RWPE1 (cell line): ENCODE measurements at places on chromosomes 7 and 10.

DNA sequence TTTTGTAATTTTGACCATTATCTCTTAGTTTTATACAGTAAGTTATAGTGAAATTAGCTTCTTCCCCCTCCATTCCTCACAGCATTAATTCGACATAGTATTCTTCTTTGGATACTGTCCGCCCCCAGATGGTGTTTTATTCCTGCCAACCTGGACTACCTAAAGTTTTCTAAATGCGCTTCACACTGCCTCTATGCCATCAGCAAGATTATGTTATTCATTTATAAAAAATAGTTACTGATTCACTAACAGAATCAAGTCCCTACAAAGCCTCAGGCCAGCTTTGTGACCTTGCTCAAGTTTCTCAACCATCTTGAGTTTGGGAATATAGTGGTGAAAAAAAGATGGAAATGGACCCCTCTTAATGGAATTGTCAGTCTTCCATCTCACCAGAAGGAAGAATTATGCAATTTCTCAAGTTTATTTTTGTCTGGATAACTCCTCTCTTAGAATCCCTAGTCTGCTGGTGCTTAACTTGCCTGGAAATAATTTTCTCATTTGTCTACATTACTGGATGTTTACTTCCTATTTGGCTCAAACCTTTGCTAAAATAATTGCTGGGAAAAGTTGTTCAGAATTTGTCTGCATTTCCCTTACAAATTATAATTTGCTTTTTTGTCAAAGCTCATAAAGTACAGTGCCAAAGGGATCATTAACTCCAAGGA is 16.7 kb upstream of the FGL2 start:
- no peak for DNase-seq

DNA sequence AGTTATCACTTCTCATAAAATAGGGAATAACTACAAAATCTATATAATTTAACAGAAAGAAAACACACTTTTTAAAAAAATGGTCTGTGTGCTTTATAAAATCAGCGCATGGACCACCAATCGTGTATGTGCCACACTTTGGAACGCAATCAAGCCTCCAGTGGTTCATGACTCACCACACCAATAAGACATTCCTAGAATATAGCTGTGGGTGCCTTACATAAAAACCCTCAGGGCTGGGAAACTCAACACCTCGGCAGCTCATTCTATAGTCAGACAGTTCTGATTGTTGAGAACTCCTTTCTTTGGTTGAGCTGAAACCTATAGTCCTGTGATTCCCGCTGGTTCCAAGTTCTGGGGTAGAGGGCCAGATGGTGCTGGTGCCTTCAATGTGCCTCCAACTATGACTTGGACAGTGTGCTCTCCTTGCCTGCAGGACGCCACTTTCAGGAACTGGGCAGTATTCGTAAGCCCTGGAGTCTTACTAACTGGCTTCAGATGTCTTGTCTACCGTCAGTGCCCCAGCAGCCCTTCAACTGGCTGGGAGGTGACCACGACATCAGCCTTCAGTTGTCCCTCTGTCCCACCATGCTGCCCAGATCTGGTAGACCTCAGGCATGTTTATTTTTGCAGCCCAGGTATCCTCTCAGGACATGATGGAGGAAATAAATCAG is 135.7 kb upstream of the GDF10 start:
- DNase-seq, result peak; percentile 76

- DNase-seq, result no peak
These were observed 159.6 kb downstream of the TAX1BP1 start for GRCh38 chr7:27899601-27900000.

- no peak for DNase-seq
These were observed 168.1 kb downstream of the FAM107B start for GRCh38 chr10:14606633-14607032.

- DNase-seq, result no peak
These were observed 4.2 kb downstream of the ITIH5 start for GRCh38 chr10:7662522-7662921.

GRCh38 chr7:33721895-33722294 is 183.4 kb upstream of the BMPER start:
- no peak for DNase-seq

- no peak for DNase-seq
These were observed 42.1 kb upstream of the MKLN1 start for GRCh38 chr7:131285556-131285955.

- no peak for DNase-seq
These were observed 23.4 kb upstream of the TRUB1 start for GRCh38 chr10:114914560-114914959.

DNA sequence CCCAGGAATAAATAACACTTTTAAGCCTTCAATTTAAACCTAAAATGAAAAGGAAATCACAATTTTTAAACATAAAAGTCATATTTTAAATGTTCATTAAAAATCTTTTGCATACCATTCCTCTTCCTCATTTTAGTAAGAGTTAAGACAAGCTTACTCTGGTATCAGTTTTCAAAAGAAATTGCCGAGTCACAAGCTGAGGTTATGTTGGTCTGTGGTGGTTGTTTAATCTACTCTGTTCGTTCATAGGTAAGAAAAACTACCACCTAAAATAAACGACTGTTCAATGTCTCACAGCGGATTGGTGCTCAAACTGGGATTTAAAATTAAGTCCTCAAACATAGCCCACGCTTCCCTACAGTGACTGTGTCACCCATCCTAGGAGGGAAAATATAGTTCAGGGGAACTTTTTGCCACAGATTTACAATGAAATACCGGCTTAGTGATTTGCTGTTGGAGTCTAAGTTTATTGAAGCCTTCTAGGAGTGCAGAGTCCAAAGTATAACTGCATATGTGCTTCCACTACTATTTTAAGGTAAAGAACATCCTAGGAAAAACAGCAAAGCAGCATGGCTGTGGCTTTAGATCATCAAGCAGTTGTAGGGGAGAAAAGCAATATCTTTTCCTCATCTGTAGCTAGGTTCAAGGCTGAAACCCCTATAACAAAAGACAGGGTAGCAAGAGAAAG is 61.1 kb downstream of the GNAT3 start:
- DNase-seq, result no peak

- DNase-seq, result peak; percentile 48
These were observed 2.7 kb downstream of the IGFBP1 start for GRCh38 chr7:45890902-45891461.

DNA sequence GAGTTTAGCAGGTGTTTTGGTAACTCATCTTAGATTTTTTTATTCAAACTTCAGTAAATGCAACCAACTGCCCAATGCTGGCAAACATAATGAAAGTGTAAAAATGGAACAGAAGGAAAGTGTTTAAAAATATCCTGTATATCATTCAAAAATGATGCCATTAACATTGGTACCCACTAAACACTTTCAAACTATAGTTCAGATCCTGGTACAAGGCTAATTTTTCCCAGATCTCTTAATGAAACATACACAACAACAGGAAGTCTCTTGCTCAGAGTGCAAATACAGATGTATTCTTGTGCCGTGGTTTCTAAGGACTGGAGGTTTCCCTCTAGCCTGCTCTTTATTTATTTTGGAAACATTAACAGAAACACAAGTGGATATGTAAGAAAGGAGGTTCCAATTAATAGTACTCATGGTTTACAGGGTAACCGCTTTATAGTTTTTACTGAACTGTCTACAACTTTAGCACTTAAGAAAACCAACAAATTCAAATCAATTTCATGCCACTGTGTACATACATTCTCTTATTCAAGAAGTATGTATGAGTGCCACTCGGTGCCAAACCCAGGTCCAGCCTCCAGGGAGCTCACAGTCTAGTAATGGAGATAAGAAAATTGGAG is 176.0 kb upstream of the AKR1E2 start:
- no peak for DNase-seq

DNA sequence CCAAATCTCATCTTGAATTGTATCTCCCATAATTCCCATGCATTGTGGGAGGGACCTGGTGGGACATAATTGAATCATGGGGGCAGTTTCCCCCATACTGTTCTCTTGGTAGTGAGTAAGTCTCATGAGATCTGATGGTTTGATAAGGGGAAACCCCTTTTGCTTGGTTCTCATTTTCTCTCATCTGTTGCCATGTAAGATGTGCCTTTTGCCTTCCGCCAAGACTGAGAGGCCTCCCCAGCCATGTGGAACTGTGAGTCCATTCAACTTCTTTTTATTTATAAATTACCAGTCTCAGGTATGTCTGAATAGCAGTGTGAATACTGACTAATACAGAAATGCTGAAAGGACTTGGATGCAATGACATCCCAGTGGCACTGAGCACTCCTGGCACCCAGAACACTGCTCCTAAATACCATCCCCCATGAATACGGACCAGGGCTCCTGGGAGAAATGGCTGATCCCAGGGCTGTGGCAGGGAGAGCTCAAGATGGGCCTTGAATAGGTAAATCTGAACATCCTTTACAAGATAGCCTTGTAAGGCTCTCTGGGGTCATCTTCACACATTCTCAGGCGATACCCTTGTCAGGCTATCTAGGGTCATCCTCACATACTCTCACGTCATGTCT is 19.4 kb downstream of the ZFAND2A start:
- DNase-seq, result no peak

DNA sequence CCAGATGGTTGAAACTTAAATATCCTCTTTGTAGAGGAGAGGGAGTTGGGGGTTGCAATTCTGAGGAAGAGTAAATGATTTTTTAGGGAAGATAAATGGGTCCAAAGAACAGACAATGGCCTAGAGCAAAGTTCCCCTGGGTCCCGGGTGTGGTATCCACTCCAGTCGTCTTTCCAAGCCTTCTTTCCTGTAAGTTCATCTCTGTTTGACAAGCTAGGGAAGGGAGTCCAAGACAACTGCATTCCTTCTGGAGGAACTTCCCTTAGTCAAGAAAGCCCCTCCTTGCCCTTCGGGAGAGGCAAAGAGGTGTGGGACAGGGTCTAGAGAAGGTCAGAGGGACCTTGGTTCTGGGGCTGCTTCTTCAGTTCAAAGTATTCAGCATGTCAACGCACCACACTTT is 33.4 kb downstream of the C10orf71 start:
- no peak for DNase-seq

GRCh38 chr7:37142958-37143357 is 305.7 kb downstream of the ELMO1 start:
- no peak for DNase-seq

- peak; percentile 90 for DNase-seq
These were observed at the start of gene FAM20C for GRCh38 chr7:191981-192649. Gene FAM20C, plus strand, starts transcription at chr7:192571. Its CDS starts 629 bp downstream, at chr7:193200.

DNA sequence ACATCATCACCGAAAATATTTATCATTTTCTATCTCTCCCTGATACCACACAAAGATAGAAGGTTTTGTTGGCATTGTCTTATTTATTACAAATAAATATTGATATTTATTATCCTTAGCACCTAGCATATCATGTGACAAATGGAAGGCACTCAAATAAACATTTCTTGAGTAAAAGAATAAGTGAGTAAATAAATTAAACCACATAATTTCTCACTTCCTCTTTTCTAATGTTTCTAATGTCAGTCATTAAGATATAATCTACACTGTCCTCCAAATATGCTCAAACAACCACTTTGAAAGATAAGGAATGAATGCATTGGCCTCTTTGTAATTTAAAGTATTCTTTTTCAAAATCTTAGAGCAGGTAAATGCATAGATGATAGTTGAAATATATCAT is 1027.8 kb upstream of the LRRTM3 start:
- no peak for DNase-seq

DNA sequence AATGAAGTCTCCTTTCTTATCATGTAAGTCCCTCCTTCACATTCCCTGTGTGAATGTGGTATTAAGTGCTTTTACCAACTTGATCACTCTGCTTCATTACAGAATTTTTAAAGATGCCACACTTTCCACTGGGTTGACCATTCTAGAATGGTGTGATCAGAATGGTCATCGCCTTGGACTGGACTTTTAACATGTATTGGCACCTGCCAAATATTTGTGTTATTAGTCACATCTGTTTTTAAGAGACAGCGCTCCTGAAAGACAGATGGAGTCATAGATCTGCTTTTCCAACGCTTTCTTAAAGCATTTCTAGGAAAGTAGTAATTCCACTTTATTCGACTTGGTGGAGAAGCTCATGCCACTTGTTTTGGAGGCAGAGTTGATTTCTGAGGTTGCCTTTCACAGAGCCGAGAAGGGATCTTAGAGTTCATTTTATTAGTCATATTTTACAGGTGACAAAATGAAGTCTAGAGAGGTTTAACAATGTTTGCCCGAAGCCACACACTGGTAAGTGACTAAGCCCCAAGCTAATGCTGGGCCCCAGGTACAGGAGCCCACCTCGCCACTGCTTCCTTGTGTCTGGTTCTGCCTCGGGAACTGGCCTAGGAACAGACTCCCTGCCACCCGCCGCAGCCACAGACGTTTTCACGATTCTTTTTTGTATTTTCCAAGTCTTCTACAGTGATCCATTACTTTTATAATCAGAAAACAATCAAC is 10.4 kb upstream of the BAMBI start:
- DNase-seq, result no peak

DNA sequence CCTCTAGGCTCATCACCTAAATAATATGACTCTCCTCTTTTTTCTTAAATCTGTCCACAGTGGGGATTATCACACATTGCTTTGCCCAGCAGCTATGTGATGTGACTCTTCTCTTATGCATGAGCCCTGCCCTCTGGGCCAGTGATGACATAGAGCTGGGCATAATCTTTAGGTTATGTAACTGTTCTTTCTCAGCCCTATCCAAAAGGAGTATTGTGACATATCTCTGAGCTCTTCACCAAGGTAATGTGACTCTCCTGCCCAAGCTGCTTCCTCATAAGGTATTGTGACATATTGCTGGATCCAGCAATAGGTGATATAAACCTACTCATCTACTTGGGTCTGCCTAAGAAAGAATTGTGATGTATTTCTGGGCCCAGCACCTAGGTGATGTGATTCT is 37.7 kb upstream of the ZNF107 start:
- no peak for DNase-seq

- no peak for DNase-seq
These were observed 480.0 kb downstream of the GALNT17 start for GRCh38 chr7:71611986-71612385.

- no peak for DNase-seq
These were observed 11.0 kb upstream of the TRIM8 start for GRCh38 chr10:102633287-102633686.

GRCh38 chr10:123563994-123564393 is 102.2 kb upstream of the GPR26 start:
- no peak for DNase-seq

DNA sequence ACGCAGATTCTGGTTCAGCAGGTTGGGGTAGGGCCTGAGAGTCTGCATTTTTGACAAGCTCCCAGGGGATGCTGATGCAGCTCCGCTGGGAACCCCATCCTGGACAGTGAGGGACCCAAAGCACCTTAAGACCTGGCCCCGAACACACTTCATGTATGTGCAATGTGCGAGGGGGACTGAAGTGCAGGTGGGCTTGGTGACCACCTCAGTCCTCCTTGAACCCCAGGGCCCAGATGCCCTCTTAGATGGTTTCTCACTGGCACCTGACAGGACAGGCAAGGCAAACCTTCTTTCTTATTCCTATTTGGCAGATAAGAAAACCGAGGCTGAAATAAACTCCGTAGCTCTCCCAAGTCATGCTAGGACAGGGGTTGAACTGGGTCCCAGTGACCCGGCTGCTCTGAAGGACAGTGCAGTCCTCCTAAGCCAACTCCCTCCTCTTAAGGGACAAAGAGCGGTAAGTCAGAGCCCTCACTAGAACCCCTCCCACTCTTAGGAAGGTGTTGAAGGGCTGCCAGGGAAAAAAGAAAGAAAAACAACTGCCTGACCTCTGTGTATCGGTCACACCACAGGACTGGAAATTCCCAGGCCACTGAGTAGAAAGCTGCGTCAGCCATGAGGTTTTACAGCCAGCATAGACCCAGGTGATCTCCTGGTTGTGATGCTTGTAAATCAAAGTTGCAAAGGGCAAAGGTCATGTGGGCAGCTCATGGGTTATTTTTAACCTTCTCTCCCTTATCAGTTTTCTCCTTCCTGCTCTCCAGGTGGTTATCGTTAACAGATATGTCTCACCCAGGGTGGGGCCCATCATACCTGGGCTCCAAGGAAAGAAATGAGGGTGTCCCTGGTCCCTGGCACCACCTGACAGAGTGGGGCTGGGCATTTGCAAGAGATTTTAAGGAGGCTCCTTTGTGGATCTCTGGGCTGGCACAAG is 90.9 kb upstream of the SMNDC1 start:
- no peak for DNase-seq
